Stimulated activated CD4-positive, alpha-beta T cell treated with anti-CD3 and anti-CD28 coated beads, Interleukin-2, amount 100 ng/mL, for 48 hours (primary cell): ENCODE measurements at places on chromosomes 11 and 22.
A peak's percentile ranks its signal among the peaks of the same experiment; 100 is the strongest.

- no peak for DNase-seq
Measured at GRCh38 chr11:120342226-120342625, 6.0 kb downstream of the ARHGEF12 start.

- DNase-seq: no peak
Measured at GRCh38 chr11:93697611-93698010, 36.1 kb downstream of the CEP295 start.

DNA sequence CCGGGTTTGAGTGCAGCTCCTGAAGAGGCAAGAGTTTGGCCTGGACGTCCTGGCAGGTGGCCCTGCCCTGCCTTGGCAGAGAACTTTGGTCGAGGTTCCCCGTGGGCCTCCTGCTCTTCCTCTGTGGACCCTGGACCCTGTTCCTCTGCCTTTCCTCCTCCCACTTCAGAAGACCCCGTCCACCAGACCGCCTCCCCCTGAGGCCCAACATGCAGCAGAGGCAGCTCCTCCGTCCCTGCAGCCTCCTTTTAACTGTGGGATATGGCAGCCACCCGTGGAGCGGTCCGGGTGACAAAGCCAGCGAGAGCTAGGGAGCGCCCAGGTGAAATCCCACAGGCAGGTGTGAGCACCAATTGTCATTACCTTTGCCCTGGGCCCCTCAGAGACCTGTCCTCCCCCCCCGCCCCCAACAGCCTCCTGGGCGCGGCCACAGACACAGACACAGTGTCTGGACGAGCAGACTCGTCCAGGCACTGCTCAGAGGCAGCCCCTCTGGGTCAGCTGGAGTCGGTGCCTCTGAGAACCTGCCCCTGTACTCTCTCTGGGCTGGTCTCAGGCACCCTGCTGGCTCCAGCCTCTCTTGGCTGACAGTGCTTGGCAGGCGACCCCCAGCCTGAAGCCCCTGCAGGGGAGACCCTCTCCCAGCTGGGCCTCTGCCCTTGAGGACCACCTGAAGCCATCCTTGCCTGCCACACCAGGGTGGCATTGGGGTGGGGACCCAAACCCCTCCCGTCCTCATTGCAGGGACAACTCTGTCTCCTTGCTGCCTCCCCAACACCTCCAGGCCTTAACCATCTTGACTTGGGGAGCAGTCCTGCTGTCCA lies 4.1 kb upstream of the PTDSS2 start:
- no peak for DNase-seq

DNA sequence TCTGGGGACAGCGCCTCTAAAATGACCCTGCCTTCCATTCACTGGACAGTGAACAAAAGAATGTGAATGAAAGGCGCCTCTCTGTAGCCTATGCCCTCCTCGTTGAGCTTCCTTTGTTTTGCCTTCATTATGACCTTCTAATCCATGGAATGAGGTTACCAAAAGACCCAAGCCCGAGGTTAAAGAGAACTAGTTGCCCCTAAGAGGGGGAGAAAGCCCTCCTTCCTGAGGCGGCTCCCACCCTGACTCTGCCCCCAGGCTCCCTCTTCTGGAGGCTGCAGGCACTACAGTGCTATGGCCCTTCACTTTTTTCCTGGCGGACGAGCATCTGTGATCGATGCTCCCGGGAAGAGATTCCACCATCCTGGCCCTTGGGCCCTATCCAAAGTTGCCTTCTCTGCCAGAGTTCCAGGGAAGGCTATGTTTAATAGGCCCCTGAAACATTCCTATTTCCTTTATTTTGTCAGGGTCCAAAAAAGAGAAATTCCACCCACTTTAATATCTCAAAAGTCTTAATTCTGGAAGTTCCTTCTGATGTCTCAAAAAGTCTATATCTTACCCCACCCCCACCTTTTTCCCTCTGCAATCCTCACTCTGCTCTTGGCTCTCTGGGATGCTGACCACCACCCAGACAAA lies 147.3 kb downstream of the FEZ1 start:
- peak; percentile 39 for DNase-seq
